Smooth muscle cell of the brain vasculature (primary cell): ENCODE measurements at places on chromosomes 12 and 14.
A peak's percentile ranks its signal among the peaks of the same experiment; 100 is the strongest.

DNA sequence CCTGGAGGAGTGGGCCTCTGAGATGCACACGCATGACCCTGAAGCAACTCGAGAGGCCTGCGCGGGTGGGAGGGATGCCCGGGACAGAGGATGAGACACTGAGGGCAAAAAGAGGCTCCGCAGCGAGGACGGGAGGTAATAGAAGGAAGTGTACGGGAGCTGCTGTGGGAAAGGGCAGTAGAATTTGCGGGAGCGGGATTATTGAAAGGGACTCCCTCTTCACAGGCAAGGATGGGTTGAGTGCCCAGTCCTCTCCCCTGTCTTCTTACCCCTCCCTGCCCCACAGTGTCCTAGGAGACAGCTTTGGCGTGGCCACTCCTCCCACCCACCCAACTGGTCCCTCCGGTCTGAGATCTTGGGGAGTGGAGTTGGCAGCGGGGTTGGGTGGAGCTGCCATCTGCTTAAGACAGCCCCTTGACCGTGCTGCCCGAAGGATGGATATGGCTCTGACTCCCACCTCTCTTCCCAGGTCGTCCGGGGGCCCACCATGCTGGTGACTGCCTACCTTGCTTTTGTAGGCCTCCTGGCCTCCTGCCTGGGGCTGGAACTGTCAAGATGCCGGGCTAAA, 15.7 kb upstream of the ESPL1 start:
- DNase-seq: no peak

- DNase-seq: no peak
These were observed 1.6 kb downstream of the CMKLR1 start for GRCh38 chr12:108337235-108338223.

GRCh38 chr14:91918186-91918883, 29.2 kb downstream of the FBLN5 start:
- DNase-seq: no peak

GRCh38 chr12:17371491-17372215, 718.3 kb downstream of the RERGL start:
- no peak for DNase-seq

GRCh38 chr14:96627386-96627785, 125.2 kb downstream of the PAPOLA start:
- no peak for DNase-seq

GRCh38 chr12:98968896-98969295, 323.8 kb downstream of the APAF1 start:
- no peak for DNase-seq

DNA sequence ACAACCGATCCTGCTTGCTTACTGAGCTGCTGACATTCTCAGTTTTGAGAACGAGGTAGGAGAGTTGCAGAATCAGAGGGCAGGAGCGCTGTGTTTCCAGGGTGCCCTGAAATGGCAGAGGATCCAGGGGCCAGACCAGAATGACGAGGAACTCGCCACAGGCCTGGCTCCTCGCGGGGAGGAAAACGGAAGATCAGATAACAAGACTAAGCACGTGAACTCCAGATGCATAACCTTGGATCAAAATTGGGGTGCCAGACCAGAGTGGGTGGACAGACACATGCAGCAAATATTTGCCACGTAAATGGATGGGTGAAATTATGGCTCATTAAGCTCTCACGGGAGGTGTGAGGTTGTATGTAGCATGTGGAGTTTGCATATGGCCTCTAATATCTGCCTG, 46.5 kb downstream of the ELK3 start:
- DNase-seq: no peak

GRCh38 chr12:123478762-123479161, 20.8 kb downstream of the SNRNP35 start:
- peak; percentile 9 for DNase-seq

- no peak for DNase-seq
These were observed 96.6 kb upstream of the NEDD1 start for GRCh38 chr12:96810477-96810876.

DNA sequence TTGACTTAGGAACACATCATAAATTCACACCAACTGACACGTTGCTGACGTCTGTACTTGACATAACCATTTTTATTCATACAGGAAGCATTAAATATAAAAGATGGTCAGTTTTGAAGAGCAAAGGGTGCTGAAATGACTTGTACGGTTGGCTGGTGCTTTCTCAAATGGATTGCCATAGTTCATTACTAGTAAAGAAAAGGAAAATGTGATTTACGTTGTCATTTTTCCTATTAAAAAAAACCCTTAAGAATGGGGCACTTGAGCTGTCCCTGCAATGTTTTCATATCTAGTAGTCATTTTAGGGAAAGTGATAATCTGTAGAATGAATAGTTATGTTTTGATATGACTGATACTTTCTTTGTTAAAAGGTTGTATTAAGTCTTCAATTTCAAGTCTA, 22.5 kb upstream of the MANSC4 start:
- DNase-seq: no peak

GRCh38 chr14:30527196-30527595, 31.8 kb upstream of the G2E3 start:
- no peak for DNase-seq

DNA sequence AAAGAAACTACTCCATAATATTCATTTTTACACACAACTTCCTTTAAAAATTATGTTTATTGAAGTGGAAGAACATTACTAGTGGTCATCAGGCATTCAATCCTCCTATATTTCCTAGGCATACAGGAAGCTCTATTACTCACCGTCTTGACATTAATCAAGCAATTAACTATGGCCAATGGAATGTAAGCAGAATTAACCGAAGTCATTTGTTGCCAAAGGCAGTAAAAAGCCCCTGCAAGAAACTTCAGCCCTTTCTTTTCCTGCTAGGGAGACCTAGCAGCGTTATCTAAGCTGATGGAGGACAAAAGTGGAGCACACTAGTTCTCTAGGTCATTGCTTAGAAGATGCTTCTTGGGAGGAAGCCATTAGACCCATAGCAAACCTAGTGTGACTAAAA, 399.6 kb downstream of the KCNH5 start:
- DNase-seq: no peak

DNA sequence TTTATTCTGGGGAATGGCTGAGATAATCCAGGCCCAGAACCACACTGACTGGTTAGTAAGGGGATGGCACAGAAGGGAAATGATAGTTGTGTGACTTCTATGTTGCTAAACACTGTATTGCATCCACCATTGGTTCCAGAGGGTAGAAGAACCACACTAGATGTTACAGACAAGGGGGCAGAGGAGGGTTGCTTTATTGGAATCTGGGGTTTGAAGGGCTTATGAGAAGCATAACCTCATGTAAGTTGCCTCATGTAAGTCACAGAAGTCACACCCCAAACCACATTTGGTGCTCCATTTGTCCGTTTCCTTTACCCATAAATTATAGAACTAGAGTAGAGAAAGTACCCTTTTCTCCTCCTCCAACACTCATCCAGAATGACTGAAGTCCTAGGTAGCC, 5.5 kb upstream of the PSMA6 start:
- DNase-seq: no peak

- DNase-seq: peak; percentile 32
These were observed 45.5 kb downstream of the ACADS start for GRCh38 chr12:120771097-120771496.
